Activated T-helper 1 cell treated with anti-CD3 and anti-CD28 coated beads, Interleukin-2, amount 50 U/mL, for 16 hours (primary cell): ENCODE measurements at places on chromosomes 7 and 10.

DNA sequence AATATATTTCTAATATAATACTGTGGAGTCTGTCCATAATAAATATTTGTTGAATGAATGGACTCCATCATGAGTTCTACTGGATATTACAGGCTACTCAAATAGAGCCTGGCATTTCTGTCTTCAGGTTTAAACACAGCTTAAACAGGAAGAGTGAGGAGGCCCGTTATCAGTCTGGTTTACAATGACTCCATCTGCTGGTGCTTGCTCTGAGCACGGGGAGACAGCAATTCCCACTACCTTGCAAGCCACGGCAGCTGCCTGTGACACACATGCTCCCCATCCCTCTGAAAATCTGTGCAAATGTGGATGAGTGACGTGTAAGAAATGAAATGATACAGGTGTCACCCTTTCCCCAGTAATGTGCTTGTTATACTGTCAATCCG is 293.5 kb upstream of the IMMP2L start:
- no peak for DNase-seq

GRCh38 chr10:101892782-101893391 is 49.3 kb upstream of the KCNIP2 start:
- no peak for DNase-seq

DNA sequence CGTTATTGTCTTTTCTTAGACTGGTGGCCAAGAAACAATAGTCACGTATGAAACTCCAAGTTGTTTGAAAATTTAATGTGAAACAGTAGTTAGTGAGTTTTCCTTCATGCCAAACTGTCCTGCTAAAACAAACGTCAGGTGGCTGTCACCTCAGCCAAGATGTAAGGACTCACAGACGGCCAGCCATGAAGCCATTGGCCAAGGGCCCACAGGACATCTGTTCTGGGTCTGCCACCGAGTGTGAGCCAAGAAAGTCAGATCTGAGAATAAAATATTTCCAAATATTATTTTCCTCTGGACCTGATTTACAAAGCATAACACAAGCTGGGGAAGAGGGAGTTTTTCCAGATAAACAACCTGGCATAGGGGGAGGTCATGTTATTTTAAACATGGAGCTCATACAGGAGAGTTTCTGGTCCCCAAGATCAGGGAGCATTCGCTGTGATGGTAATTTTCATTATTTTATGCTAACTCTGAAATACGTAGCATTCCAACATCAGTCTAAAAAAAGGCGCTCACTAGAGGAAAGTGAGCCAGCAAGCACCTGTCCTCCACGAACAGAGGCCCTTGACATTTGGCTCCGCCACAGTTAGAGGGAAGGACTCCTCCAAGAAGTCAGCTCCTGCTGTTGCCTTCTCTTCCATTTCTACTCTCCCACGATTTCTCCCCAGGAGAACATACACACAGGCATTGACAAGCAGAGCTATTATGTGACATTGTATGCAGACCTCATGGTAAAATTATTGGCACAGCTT is 38.9 kb upstream of the LANCL2 start:
- DNase-seq = no peak

- DNase-seq = no peak
Observed at GRCh38 chr10:483261-483660, 206.2 kb downstream of the DIP2C start.

DNA sequence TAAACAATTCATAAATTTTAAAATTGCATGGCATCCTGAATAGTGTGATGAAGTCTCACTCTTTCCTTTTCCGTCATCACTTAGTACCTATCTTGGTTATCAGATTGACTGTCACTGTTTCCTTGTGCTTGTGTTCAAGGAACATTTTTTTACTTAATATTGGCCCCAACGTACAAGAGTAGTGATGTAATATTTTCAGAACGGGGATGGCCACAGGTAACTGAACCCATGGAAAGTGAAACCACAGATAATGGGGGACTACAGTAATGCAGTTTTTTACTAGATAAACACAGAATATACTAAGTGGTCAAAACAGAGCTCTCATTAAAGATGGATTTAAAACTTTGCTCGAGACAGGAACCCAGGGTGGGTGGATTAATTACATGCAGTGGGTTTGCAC is 85.4 kb downstream of the MACC1 start:
- no peak for DNase-seq

DNA sequence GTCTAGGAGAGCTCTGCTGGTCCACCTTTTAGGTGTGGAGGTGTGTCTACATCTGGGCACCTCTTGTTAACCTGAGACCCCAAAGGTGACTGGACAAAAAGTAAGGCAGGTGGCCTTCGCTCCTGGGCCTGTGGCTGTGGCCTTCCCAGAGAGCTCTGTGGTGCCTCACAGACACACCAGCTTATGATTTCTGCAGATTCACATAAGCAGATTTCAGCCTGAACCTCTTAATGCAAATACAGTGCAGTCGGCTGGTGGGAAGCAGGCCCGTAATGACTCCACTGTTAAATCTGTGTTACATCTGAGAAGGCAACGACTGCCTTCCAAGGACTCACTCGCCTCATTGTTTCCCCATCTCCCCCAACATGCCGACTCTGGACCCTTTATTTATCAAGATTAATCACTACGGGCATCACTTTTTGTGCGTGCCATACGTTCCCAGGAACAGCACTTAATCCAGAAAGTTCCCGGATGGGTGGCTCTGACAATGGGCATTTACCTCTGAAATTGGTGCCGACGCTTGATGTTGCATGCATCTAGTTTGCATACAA is 119.8 kb downstream of the EBF3 start:
- DNase-seq = no peak

DNA sequence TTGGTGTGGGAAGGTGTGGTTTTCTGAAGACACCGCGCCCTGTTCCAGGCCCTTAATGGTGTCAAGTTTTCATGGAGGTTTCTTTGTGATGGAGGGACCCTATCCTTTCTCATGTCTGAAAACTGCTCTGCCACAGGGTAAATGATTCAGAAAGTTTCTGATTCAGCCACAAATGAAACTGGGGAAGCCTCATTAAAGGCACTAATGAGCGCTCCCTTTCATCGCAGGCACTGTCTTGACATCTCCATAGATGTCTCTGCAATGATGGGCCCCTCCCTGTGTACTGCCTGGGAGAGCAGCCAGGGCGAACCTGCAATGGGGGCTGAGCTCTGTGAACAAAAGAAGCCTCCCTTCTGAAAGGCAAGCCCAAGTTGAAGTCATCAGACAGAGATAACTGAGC is 355.3 kb downstream of the PRPF18 start:
- DNase-seq = no peak

GRCh38 chr7:151252961-151253711 is 4.6 kb upstream of the SMARCD3 start:
- DNase-seq = no peak

DNA sequence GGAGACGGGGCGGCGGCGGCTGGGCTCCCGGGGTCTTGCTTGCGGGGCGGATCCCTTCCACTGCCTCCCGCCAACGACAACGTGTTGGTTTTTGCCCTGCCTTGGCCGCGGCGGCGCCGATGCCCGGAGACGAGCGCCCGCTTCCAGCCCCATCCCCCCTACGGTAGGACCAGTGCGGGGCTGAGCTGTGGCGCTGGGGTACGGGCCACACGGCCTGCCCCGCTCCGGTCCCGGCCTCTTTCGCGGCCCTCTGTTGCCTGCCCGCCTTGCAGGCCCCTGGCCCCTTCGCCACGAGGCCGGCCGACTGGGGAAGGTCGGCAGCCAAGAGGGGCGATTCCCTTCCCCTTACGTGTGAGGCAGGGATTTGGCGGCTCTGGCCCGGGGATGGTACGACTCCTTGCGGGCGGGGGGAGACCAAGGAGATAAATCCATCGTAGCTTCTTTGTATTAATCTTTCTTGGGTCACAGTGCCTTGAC is 488 bp downstream of the EIF4H start:
- DNase-seq = peak; percentile 15

- no peak for DNase-seq
Observed at GRCh38 chr10:129914153-129914855, 49.8 kb downstream of the EBF3 start.

DNA sequence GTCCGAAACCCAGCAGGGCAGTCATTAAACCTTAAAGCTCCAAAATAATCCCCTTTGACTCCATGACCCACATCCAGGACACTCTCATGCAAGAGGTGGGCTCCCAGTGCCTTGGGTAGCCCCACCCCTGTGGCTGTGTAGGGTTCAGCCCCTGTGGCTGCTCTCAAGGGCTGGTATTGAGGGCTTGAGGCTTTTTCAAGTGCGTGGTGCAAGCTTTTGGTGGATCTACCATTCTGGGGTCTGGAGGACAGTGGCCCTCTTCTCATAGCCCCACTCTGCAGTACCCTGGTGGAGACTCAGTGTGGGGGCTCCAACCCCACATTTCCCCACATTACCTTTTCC is 50.5 kb downstream of the RSBN1L start:
- no peak for DNase-seq
